Germinal center (tissue), 1 donor: ENCODE measurements at places on chromosomes 5 and 9.

DNA sequence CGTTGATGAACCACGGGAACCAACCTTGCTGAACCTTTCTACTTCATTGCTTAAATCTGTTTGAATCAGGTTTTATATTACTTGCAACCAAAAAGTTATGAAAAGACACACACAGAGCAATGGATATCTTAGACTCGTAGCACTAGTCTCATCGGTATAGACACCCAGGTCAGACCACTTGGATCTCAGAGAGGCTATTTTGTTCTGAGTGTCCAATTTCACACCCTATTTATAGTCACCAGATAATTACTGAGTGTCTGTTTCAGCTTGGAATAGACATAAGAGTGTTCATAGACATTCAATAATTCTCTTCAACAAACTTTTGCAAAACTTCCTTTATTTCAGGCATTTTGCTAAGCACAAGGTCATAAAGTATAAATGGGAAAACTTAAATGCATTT, 145.4 kb upstream of the EGFLAM start:
- DNase-seq: no peak

GRCh38 chr9:2837915-2838314, 6.0 kb downstream of the PUM3 start:
- peak; percentile 7 for DNase-seq

GRCh38 chr5:173229382-173229959, 5.5 kb downstream of the NKX2-5 start:
- DNase-seq: no peak

DNA sequence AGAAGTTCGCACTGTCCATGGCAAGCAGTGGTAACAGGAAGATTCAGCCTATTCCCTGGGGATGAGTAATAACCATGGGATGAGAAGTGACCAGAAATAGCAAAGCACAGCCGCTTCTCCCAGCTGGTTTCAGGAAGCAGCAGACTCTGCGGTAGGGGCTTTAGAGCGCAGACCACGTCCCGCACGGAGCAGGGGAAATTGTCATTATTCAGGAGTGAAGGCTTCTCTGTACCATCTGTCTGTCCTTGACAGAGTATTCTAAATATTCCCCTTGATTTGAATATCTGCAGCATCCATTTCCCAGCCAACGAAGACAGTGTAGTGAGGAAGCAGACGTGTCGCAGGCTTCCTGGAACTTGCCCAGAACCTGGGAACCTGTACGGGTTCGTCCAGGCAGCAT, 159.6 kb downstream of the NXNL2 start:
- no peak for DNase-seq

GRCh38 chr5:128579639-128580038, 41.6 kb upstream of the FBN2 start:
- no peak for DNase-seq

GRCh38 chr5:103256178-103256577, 2.4 kb upstream of the MACIR start:
- no peak for DNase-seq

- DNase-seq: no peak
These were observed 129.4 kb upstream of the GPR151 start for GRCh38 chr5:146645342-146645741.

GRCh38 chr5:119417891-119418605, 34.2 kb upstream of the HSD17B4 start:
- DNase-seq: no peak

GRCh38 chr9:27303219-27303618, 6.3 kb upstream of the EQTN start:
- no peak for DNase-seq

DNA sequence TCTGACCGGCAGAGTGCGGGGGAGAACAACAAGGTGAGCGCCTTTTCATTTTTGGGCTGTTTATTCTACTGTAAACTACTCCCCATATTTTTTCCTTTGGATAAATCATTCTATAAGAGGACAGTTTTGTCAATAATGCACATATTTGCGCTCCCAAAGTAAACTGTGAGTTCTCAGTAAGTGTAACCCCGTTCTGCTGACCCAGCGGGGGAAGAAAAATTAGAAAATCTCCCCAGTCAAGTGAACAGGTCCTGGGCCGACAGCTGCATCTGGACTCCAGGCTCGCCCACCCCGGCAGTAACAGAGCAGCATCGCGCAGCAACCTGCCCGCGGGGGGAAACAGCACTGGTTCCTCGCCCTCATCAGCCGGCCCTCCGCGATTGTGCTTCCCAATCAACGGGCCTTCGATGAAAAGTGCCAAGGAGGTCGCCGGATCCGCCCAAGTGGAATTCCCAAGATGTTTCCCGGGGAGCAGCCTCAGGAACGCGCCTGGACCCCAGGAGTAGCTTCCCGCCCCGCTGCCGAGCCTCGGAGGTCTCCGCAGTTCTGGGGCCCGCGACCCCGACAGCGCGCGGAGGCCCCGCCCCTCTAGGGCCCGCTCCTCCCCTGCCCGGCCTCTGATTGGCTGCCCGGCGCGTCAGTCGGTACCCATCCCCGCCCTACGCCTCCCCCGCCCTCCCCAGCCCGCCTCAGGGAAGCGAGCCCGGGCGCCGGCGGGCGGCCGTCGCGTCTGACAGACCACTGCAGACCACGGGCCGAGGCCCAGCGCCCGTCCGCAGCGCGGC, at the start of gene OTULINL:
OTULINL (plus strand) TSS at position 687 of the 785 bp plus-strand sequence. CDS start 103 bp downstream, outside the sequence.
- DNase-seq: peak; percentile 96

DNA sequence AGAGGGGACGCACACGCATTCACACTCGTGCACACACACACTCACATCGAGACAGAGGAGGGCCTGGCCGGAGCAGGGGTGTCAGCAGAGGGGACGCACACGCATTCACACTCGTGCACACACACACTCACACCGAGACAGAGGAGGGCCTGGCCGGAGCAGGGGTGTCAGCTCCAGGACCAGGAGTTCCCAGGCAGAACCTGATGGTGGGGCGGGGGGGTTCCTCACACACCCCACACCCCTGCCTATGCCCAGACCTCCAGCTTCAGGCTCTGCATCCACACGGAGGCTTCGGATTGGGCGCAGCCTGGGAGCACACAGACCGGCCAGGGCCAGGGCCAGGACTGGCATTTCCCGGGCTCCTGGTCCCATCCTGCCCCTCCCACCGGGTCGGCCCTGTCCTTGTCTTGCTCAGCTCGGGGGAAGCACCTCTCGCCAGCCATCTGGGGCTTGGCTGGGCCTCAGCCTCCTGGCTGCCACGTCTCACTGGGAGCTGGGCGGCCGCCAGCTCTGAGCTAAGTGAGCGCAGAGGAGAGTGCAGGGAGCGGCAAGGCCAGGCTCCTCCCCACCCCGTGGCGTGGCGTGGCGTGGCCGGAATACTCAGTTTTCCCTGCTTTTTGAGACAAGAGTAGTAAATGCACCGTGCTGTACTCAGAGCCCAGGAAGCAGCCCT, 31.3 kb downstream of the ADAMTS2 start:
- no peak for DNase-seq

GRCh38 chr5:40413743-40414142, 266.0 kb upstream of the PTGER4 start:
- no peak for DNase-seq

DNA sequence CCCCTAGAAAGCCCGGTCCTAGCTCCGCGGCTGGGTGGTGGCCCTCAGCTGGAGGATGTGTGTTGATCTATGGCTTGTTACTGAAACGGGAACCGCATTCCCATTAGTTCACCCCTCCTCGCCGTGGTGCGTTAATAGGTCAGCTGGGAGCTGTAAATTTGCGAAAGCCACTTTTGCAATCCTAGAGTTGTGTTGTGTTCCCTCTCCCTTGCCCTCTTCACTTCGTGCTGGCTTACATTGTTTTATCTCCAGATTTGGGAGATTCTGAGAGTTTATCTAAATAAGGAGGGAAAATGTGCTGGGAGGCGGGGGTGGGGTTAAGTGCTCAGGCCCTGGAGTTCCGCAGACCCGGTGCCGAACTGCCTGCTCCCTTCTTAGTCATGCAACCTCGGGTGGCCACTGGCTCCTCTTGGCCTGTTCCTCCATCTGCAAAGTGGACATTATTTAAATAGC, 62.8 kb downstream of the HMCN2 start:
- DNase-seq: no peak

DNA sequence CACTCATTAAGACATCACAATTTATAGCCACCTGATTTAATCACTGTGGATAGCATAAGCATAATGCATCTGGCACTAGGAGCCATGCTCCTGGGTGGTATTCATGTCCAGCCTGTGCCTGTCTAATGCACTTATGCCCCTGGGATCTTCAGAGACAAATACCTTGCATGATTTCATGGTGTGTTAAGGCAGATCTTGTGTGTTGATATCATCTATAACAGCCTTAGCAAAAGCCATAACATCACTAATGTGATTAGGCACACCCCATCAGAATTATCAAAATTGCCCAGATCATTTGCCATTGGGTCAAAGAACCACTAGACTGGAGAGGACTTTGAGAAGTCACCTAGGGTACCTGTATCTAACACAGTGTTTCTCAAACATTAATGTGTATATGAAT, 43.7 kb upstream of the SELENOP start:
- no peak for DNase-seq
